ENCODE measurements at places on chromosomes 4 and X.

GRCh38 chr4:79017481-79017880, 78.2 kb upstream of the PAQR3 start:
- no peak for DNase-seq

GRCh38 chrX:45860450-45860849, 659.8 kb upstream of the DIPK2B start:
- DNase-seq = no peak

- DNase-seq = no peak
These were observed 65.4 kb downstream of the CCKAR start for GRCh38 chr4:26424838-26425237.

- no peak for DNase-seq
These were observed 9.1 kb upstream of the VCX3B start for GRCh38 chrX:8455557-8455956.

DNA sequence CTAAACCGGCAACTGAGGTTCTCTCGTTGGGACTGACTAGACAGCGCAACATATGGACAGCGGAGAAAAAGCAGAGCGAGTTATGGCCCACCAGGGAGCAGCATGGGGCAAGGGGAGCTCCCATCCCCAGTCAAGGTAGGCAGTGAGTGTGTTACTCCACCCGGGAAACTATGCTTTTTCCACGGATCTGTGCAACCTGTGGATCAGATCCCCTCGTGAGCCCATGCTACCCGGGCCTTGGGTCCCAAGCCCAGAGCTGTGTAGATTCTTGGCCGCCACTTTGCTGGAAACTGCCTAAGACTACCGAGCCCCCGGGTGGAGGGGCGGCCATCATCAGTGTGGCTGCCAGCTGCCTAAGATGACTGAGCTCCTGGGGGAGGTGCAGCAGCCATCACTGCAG, 140.9 kb downstream of the PAPSS1 start:
- no peak for DNase-seq

DNA sequence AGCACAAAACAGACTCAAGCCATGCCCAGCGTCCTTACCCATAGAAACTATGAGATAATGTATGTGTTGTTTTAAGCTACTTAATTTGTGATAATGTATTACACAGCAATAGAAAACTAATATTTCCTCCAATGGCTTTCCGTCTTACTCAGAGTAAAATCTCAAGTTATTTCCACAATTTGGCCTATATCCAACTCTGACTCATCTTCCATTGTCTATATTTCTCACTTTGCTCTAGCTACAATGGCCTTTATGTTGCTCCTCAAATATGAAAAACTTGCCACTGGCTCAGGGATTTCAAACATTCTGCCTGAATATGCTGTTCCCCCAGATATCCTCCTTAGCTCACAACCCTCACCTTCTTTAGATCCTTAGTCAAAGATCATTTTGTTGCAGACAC, 31.6 kb downstream of the IQCM start:
- DNase-seq = no peak

GRCh38 chrX:73214426-73215094, at the start of gene NAP1L2:
Gene NAP1L2 (minus strand): TSS chrX:73214851. CDS start chrX:73214492, 359 bp downstream.
- peak; percentile 71 for DNase-seq

DNA sequence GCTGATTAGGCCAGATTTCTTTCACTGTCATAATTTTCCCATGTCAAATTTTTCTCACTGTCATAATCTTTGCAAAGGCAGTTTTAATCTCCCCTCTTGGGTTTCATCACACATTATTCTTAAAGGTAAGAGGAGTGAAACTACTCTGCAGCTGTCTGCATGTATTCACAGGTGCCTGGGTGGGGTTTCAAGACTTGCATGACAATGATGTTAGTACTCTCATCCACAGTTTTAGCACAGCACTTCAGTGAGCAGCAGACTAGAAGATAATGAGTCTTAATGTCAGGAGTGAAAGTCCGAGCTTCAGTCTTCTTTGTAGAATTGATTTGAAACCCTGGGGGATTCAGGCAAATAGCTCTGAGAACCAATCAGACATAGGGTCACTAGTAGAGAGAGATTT, 182.5 kb upstream of the GALNT7 start:
- no peak for DNase-seq

DNA sequence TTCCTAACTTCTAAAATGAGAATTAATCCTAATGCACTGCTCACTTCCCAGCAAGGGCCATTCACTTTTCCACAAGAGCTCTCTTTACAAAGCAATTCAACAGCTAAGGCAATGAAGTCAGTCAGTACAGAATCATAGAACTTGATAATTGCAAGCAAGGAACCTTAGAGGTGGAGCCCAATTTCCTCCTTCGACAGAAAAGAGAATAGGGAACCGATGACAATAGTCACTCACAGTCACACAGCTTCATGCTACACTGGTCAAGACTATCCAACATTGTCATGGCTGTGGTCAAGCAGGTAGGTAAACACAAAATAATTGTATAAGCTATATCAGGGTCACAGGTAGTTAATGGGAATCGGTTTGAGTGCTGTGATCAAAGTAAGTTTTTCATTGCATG, 90.0 kb downstream of the ELOVL6 start:
- no peak for DNase-seq

DNA sequence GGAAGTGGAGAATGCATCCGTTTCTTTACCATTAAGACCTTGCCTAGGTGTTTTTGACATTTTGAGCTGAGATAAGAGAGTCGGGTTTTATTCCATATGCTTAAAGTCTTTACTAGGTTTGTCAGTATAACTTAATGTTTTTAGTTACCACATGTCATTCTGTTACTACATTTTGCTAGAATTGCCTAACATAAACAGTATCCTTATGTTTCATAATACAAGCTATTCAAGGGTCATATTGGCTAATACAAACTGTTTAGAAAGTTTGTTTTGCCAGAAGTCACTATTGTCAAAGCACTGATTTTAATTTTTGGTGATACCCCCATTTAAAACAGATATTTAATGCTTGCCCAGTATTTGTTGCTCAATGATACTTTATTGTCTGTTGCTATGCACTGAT, 427.7 kb upstream of the MAGEB2 start:
- DNase-seq = no peak

DNA sequence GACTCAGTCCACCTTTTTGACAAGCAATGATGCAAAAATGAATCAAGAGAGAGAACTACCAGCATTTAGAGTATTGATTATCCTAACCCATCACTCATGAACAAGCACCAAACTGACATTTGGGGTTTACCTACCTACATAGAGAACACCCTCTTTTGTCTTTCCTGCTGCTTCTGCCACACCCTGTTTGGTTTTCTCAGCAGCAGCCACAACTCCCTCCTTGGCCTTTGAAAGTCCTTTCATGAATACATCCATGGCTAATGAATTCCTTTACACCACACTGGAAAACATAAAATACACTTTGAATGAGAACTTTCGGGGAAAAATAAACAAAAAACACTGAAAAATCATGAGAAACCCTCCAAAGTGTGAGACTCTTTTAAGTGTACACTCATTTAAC, 1.5 kb downstream of the SNCA start:
- no peak for DNase-seq

- DNase-seq = no peak
These were observed 566.2 kb downstream of the MID1IP1 start for GRCh38 chrX:39367416-39367815.

DNA sequence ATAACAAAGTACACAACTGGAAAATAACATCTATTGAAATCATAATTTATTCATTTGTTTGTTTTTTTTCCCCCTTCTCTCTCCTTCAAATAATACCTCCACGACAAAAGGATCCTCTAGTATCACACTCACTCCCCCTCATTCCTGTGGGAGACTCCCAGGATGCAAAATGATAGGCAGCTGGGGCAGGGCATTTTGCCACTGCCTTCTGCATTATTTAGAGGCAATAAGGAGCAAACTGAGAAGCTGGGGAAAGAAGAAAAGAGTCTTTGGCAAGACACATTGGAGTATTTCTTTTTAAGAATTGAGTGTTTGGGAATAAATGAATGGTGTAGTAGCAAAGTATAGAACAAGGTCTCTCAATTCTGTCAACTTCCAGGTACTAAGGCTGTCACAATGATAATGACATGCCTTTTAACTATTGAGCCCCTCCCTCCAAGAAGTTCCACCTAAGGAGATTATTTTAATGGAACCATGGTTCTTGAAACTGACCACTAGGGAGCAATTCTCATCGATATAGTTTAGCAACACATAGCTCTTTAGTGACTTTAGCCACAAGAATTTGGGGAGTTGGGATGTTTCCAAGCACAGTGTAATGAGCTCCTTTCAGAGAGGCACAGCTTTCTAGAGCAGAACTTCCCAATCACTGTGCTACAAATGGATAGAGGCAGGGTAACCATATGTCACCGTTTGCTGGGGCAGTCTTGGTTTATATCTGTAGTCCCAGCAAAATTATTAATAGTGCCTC, 303.3 kb downstream of the FRMPD4 start:
- no peak for DNase-seq

DNA sequence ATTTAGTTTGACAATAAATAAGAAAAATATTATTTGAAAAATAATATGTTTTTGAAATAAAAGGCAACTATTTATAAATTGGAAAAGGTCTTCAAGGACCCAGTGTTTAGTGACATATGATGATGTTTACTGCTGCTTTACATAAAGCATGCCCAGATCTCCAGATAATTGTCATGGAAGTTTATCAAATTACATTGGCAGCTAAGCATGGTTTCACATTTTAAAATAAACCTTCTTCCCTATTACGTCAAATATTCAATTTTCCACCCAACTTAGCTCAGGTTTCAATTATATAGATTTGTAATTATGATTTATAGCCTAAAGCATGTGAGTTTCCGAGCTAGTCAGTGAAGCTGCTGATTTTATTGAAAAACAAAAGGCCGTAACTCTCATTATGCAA, 417.2 kb downstream of the CFAP47 start:
- no peak for DNase-seq

GRCh38 chr4:101218894-101219293, 128.4 kb downstream of the PPP3CA start:
- DNase-seq = no peak

DNA sequence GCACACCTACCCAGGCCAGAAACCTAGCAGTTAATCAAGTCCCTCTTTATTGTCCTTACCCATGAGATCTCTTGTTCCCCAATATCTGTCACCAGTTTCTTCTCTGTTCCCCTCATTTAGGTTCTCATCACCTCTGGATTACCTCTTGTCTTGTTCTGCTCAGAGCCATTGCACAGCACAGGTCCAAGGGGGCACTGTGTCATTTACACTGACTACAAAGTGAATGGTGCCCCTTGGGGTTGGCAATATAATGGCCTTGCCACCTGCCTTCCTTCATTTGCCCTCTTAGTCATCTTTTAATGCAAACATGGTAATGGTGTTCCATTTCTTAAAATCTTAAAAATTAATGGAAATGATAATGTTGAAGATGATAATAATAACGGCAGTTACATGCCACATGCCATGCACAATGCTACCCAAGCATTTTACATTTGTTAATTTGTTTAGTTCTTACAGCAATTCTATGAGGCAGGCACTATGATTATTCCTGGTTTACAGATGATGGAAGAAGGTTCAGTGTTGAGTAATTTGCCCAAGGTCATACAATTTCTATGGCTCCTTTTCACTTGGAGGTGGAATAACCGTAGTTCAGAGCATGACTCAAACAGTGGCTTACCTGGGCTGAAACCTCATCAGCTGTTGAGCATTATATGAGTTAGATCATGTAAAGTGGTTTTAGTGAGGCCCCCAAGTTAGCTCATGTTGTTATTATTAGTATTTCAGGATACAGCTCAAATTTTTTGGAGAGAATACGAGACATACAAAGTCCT, 117.9 kb downstream of the RASL11B start:
- DNase-seq = no peak

DNA sequence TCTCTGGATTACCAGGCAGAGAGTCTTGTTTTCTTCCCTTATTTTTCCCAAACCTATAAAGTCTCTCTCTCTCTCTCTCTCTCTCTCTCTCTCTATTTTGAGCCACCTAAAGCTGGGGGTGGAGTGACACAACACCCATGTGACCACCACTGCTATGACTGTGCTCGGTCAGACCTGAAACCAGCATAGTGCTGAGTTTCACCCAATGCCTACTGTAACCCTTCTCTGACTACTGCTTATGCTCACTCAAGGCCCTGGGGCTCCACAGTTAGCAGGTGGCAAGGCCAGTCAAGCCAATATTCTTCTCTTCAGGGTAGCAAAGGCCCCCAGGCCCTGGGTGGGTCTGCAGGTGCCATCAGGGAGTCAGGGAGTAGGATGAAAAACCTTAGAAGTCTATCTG, 114.7 kb upstream of the ARMCX2 start:
- DNase-seq = no peak

GRCh38 chr4:183352546-183352945, 30.3 kb upstream of the CLDN24 start:
- DNase-seq = no peak

GRCh38 chr4:2888886-2889285, 45.2 kb downstream of the ADD1 start:
- DNase-seq = peak; percentile 42

DNA sequence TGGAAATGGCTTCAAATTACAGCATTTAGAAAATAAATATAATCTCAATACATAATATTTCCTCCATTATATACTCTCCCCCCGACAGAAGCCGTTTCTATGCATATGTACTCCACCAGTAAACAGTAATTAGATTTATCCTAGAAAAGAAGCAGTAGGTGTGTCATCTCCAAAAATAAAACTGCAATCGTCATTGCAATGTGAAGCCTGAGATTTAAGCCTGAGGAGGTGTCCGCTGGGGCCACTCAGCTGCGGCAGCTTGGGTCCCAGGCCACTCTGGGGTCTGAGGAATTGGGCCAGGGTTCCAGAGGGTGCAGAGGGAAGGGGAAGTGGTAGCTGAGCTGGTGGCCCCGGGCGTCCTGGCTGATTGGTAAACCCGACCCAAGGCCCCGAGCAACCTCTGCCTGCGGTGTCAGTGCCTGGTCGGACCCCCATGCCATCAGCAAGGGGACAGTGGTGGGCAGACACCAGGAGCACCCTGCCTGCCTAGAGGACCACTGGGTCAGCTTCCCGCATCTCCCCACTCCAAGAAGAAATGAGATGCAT, 7.8 kb upstream of the MXD4 start:
- DNase-seq = no peak

DNA sequence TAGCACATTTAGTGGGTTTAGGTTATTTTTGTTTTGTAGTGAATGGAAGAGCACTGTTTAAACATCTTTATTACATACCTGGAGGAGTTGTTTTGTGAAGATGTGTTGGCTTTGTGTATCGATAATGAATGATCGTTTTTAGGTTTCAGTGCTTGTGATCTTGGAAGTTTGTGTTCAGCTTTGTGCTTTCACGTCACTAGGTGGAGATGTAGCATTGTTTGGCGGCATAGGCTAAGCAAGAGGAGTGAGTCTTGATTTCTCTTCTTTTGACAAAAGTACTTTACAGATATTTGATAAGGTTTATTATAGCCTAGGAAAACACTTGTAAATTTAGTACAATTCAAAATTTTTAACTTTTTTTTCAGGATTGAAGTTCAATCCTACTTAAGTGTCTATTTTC, 50.4 kb downstream of the PDK3 start:
- peak; percentile 51 for DNase-seq

DNA sequence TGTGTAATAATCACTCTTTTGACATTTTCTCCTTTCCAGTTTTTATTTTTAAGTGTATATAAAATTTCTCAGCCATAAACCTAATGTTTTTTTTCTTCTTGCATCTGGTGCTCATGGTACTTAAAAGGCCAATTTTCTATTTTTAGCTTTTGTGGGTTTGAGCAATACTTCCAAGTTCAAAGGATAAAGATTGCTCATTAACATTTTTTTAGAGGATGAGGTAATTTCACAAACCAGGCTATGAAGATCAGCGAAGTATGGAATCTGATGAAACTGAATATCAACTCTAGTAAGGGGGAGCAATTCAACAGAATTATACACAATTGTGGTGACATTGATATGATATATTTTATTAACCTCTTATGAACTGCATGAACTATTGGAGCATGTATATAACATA, 25.8 kb upstream of the KLHL34 start:
- peak; percentile 18 for DNase-seq
